Mucosa of gallbladder (tissue), 1 donor: ENCODE measurements at places on chromosomes 6 and 20. TPM values are rescaled to one million over a fixed set of nuclear protein-coding genes. Genes with fewer than 3 reads are reported as not detected.

DNA sequence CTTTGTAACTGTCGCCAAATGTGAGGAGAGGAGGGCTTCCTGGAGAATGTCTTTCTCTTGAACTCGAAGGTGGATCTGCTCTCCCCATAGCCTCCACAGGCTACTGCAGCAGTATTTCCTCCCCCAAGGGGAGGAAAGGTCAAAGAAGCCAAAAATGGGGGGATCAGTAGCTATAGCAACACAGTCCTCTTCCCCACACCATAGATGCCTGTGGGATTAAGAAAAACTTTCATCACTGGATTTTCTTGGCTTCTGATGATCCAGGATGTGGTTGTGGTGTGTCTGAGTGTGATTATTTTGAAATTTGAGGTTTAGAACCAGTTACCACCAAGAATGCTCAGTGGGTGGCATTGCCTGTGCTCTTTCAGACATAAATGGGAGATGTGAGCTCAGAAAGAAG is 140.1 kb upstream of the SPACA1 start:
- DNase-seq = no peak

GRCh38 chr20:38304845-38305447 is 990 bp downstream of the BPI start:
- DNase-seq = no peak

DNA sequence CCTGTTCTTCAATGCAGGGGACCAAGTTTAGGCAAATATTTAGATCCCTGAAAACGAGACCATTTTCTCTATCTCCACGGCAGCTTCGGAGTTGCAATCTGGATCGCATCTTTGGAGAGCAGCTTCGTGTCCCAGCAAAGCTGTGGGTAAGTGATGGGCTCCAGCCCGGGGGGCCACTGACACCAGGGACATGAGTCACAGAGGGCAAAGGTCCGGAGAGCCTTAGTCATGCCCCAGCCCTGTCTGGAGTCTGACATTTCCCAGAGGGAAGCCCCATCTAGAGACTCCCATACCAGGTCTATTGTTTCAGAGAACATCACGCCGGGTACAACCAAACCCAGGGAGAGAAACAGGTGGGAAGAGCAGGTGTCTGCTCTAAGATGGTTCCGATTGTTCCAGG is 95.9 kb downstream of the NFATC2 start:
- no peak for DNase-seq

DNA sequence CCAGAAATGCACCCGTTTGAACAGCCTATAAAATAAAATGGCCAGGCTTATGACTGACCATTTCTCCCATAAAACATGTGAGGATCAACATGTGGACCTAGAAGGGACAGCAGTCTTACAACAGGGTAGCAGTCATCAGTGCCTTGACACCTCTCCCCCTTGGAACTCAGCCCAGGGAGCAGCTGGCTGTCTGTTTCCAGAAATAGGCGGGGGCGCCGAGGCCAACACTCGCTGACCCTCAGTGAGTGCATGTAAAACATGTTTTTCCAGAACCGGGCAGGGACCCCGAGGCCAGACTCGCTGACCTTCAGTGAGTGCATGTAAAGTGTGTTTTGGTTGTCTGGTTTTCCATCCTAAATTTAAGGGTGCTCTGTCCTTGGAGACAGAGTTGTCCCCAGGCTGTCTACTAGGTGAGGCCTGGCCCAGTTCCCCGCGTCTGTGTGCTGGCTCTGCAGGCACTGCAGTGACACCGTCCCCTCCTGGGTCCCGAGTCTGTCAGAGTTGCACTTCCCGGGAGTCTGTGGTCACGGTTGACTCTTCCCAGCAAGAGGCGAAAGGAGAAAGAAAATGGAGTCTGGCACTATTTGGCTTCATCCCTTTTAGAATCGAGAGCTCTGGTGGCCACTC is 19.8 kb upstream of the ADRM1 start:
- no peak for DNase-seq

GRCh38 chr6:109821428-109821827 is 130.3 kb downstream of the FIG4 start:
- DNase-seq = no peak

DNA sequence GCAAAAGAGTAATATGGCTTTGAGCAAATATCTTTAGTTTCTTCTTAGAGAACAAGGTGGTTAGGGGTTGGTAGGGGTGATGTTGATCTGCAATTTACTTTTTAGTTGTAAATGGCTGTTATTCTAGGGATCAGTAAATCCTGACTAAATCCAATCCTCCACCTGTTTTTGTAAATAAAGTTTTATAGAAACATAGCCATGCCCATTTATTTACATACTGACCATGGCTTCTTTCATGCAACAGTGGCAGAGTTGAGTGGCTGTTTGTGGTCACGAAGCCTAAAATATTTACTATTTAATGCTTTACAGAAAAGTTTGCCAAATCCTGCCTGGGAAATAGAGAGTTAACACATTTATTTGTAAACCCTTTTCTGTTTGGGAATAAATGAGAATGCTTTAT is 14.7 kb downstream of the HIVEP1 start:
- DNase-seq = no peak

GRCh38 chr6:36622901-36623546 is 28.9 kb downstream of the SRSF3 start:
- no peak for DNase-seq

- no peak for DNase-seq
These were observed 180.6 kb downstream of the BCKDHB start for GRCh38 chr6:80287112-80287511.

DNA sequence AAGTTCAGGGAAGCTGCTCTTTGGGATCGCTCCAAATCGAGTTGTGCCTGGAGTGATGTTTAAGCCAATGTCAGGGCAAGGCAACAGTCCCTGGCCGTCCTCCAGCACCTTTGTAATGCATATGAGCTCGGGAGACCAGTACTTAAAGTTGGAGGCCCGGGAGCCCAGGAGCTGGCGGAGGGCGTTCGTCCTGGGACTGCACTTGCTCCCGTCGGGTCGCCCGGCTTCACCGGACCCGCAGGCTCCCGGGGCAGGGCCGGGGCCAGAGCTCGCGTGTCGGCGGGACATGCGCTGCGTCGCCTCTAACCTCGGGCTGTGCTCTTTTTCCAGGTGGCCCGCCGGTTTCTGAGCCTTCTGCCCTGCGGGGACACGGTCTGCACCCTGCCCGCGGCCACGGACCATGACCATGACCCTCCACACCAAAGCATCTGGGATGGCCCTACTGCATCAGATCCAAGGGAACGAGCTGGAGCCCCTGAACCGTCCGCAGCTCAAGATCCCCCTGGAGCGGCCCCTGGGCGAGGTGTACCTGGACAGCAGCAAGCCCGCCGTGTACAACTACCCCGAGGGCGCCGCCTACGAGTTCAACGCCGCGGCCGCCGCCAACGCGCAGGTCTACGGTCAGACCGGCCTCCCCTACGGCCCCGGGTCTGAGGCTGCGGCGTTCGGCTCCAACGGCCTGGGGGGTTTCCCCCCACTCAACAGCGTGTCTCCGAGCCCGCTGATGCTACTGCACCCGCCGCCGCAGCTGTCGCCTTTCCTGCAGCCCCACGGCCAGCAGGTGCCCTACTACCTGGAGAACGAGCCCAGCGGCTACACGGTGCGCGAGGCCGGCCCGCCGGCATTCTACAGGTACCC is at the start of gene ESR1:
Gene ESR1, plus strand, starts transcription at position 170 of the 858 bp plus-strand sequence. Its CDS starts 231 bp downstream, at position 401.
- no peak for DNase-seq

Gene WASF1
- 12.9 TPM for total RNA-seq

GRCh38 chr6:105301756-105302616 is 100.9 kb downstream of the PREP start:
- DNase-seq = no peak
